ENCODE measurements at places on chromosomes 16 and 17.

GRCh38 chr17:80063830-80064585, 27.6 kb downstream of the CCDC40 start:
- DNase-seq: no peak

DNA sequence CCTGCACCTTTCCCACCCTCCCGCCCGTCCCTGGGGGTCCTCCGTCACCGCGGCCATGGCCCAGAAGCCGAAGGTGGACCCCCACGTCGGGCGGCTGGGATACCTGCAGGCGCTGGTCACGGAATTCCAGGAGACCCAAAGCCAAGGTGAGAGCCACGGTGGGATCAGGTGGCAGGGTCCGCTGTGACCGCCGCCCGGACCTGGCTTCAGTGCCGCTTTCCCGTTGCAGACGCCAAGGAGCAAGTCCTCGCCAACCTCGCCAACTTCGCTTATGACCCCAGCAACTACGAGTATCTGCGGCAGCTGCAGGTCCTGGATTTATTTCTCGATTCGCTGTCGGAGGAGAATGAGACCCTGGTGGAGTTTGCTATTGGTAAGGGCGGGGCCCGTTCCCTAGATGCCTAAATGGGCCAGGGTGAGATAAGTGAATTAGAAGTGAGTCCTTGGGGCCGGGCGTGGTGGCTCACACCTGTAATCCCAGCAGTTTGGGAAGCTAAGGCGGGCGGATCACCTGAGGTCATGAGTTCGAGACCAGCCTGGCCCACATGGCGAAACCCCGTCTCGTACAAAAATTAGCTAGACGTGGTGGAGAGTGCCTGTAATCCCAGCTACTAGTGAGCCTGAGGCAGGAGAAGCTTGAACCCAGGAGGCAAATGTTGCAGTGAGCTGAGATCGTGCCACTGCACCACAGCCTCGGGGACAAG, 617 bp downstream of the ARMC7 start:
- DNase-seq: no peak

- DNase-seq: no peak
These were observed 56.9 kb upstream of the PHOSPHO1 start for GRCh38 chr17:49287481-49287880.

- no peak for DNase-seq
These were observed 78.5 kb downstream of the SALL1 start for GRCh38 chr16:51072591-51072990.

All from stimulated activated effector memory CD8-positive, alpha-beta T cell treated with anti-CD3 and anti-CD28 coated beads, Interleukin-12 subunit alpha, Interleukin-12 subunit beta, amount 100 ng/mL, for 72 hours (primary cell).